ENCODE measurements at places on chromosomes 5 and 9.

- DNase-seq: no peak
Measured at GRCh38 chr5:112983363-112983762, 6.8 kb downstream of the DCP2 start.

- DNase-seq: no peak
Measured at GRCh38 chr5:83471405-83472212, at the start of gene VCAN. VCAN (plus strand) TSS chr5:83471744; CDS start chr5:83483519, 11,775 bp downstream.

DNA sequence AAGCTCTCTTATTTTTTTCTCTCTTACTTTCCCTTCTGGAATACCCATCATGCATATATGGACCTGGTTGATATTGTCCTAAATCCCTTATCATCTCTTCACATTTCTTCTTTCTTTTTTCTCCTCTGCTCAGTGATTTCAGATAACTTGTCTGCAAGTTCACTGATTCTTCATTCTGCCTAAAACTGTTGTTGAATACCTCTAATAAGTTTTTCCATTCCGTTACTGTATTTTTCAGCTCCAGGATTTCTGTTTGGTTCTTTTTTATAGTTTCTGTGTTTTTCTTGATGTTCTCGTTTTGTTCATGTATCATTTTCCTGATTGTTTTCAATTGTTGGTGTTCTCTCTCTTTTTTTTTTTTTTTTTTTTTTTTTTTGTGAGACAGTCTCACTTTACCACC lies 203.7 kb downstream of the COMMD10 start:
- no peak for DNase-seq

DNA sequence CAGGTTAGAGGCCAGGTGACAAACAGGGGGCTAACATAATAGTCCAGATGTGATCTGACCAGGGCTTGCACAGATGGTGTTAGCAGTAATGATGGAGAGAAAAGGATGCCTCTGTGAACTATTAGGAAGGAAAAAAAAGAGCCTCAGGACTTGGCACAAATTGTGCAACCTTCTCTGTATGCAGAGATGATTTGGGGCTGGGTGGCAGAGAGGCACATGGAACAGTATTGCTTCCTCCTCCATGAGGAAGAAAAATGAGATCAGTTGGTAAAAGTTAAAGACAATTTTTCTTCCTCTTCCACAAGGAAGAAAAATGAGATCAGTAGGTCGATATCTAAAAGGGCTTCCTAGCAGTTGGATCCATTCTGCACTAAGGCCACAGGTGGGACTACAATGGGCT lies 13.9 kb upstream of the ANXA6 start:
- no peak for DNase-seq

DNA sequence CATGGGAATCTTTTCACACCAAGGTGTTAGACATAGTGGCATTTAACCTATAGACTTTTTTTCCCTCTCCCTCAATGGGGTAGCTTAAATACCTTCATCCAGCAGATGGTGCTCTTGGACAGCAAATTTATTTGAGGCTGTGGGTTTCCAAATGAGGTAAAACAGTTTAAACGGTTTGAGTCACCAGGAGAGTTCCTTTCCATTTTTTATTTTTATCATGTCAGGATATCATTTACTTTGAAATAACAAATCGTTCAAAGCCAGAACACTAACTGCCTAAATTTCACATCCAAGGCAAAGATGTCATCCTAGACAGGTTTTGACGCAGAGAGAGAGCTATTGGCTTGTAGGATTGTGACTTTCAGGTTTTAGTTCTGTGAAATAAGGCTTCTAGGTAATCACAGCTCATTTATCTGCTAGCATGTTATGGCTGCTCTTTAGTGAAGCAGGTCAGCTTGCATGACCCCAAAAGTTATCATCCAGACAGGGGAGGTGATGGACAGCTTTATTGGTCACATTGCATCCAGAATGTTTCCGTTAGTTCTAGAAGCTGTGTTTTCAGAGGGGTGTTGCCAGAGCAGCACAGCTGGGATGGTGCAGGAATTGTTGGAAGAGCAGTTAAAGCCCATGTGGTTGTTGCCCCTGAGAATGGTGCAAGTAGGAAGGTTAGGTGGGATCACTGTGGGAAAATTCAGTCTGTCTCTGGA lies 69.8 kb downstream of the KDM4C start:
- DNase-seq: peak; percentile 4

DNA sequence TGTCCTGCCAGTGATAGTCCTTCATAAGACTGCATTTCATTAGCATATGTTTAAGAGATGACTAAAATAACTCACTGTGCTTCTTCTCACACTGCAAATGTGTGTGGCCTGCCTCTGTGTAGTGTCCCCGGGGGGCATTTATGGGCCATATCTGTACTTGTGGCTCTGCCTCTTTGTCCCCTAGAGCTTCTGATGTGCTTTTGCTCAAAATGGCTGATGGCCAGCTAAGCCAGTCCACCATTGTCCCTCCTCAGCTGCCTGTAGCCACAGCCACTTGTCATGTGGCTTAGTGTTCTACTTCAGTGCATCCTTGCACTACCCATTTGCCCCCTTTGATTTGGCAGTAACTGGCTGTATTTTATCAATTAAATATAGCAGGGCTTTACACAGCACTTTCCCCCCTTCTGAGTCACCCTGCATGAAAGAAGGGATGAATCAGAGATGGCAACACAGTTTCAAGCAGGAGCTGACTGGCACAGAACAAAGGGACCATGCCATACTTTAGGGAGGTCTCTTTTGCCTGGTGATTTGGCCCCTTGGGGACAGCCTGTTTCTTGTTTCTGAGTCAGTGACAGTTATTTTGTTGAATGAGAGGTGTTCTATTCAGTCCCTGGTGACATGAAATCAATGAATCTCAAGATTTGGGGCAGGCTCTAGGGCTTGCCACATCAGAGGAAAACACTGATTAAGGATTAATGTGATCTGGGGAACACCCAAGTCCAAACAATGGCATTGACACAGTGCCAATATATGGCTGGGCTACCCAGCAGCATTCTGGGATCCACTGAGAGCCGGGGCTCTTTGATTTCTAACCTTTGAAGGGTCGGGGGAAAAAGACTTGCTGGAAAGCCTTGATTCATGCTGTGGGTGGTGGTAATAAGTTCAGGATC lies 245.5 kb downstream of the SMARCA2 start:
- no peak for DNase-seq

- DNase-seq: no peak
Measured at GRCh38 chr9:120386390-120387131, 193.4 kb downstream of the CDK5RAP2 start.

GRCh38 chr5:150242251-150242894 lies 47.2 kb downstream of the CAMK2A start:
- DNase-seq: no peak

GRCh38 chr5:14281746-14282181 lies 138.6 kb downstream of the TRIO start:
- no peak for DNase-seq
